ENCODE measurements at places on chromosomes 12 and 14.

- no peak for DNase-seq
Observed at GRCh38 chr14:81324011-81324410, 76.1 kb downstream of the STON2 start.

- no peak for DNase-seq
Observed at GRCh38 chr12:65520658-65521057, 242.2 kb downstream of the MSRB3 start.

GRCh38 chr14:104085032-104085888 is at the start of gene ASPG:
TSS of gene ASPG (plus strand) at chr14:104085700. CDS start at chr14:104085771, 71 bp downstream.
- DNase-seq = no peak

DNA sequence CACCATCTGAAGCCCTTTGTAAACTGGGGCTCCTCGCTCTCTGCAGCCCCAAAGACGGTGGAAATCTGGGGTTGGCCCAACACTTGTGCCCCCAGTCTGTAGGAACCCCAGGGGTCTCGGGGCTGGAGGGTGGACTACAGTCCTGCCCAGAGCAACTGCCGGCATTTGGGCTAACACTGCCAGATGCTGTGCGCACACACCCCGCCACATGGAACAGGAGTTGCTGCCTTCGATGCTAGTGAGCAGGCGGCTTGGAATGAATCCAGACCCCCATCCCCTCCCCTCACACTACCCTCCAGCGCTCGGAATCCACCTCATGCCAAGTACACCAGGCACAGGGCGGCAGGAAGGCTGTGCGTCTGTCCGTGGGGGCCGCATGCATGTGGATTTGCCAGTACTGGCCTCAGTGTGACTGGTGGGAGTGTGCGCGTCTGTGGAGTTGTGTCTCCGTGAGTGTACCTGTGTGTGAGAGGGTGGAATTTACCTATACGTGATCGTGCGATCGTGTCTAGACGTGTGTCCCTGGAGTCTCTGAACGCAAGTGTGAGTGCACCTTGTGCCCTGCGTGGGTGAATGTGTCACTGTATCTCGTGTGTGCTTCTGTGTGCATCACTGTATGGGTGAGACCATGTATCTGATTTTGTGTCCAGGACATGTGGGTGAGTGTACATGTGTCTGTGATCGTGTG is 5.1 kb downstream of the LHX5 start:
- DNase-seq = no peak

DNA sequence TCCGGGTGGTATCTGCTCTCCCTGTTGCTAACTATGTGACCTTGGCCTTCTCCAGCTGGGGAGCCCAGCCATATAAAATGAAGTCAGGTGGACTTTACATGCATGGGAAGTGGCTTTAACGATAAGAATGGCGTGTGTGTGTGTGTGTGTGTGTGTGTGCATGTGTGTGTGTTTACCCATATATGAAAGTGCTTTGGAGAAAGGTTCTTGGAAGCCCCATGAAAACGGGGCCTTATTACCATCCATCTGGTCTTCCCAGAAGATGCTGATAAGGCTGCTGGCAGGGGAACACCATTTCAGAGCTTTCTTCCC is 94.8 kb downstream of the LRRC74A start:
- DNase-seq = no peak

- DNase-seq = no peak
Observed at GRCh38 chr12:101743242-101743641, 4.0 kb upstream of the SYCP3 start.

DNA sequence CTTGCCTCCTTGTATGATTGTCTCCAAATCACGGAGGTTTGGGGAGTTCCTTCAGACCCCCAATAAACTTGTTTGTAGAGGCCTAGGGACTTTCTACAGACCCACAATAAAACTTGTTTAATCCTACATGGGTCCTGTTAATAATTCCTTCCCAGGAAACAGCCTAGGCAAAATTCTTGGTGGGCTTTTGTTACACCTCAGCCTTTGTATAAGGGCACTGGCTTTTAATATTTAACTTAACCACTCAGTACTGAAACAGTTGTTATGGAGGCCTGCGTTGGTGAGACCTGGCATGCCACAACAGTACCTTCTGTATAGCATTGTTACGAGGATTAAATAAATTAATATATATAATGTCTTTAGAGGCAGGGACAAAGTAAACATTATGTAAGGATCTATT is 32.7 kb upstream of the FAR2 start:
- no peak for DNase-seq

DNA sequence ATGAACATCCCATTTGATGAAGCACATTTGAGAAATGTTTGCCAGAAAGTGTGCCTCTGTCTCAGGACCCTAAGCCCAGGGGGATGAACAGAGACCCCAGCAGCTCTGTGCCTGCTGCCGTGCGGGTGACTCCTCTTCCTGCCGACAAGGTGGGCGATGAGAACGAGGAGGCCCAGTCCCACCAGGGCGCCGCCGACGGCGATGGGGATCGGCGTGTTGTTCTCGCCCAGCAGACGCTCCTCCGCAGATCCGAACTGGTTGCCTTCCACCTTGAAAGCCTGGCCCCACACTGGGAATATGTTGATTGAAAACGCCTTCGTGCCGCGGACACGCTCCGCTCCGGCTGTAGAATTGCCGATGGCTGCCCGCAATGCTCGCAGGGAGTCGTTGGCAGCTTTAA is 44.1 kb downstream of the LRTM2 start:
- no peak for DNase-seq

DNA sequence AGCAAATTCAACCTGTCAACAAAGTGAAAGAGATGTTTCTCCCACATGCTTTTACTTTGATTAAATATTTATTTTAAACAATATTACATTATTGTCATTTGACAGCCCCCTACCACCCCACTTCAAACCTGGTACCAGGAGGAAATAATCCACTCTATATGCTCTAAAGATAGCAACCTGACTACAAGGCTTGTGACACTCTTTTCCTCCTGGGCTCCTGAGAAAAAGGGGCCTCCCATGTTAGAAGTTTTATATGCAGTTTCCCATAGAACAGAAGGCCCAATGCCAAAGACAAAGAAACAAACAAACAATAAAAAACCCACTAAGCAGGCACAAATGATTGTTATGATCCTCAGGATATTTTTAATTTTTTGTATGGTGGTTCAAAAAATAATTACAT is 73.6 kb downstream of the RPS29 start:
- no peak for DNase-seq

DNA sequence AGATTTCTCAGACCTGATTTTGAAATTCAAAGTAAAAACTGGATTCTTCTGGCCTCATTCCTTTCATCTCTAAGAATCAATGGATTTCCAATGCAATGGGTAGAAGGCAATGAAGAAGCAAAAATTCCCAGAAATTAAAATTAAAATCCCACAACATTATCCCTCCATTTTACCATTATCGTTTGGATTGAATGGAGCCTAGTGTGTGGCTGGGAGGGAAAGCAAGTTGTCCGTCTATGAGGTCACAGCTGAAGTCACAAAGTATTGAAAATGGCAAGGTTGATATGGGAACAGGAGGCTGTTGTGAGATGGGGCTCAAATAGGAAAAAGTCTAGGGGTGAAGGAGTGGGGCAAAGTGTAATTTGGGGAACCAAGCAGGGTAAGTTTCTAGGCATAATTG is at the start of gene C12orf54:
Gene C12orf54 (plus strand): TSS at position 301 of the 400 bp plus-strand sequence. CDS start 799 bp downstream, outside the sequence.
- no peak for DNase-seq
